ENCODE measurements at places on chromosomes 1 and 21.

- DNase-seq: no peak
Measured at GRCh38 chr1:3774276-3774945, 1.9 kb downstream of the SMIM1 start.

DNA sequence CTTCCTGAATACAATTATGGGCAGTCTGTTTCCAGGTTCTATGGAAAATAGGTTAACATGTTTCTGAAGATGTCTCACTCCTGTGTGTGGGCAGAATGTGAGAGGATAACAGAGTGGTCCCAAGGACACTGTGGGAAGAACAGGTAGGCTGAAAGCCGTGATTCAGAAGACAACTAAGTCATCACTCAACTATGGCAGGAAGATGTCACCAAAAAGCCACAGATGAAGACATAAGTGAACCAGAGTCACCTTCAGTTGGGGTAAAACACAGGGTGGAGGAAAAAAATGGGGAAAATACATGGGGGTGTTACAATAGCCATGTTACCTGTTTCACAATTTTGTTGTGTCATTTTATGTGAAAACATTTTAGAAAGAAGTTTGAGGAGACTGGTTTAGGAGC lies 75.1 kb downstream of the UCHL5 start:
- no peak for DNase-seq

- DNase-seq: no peak
Measured at GRCh38 chr1:12051361-12051760, 11.7 kb upstream of the TNFRSF8 start.

- DNase-seq: peak; percentile 51
Measured at GRCh38 chr1:169550294-169550693, 36.0 kb downstream of the F5 start.

DNA sequence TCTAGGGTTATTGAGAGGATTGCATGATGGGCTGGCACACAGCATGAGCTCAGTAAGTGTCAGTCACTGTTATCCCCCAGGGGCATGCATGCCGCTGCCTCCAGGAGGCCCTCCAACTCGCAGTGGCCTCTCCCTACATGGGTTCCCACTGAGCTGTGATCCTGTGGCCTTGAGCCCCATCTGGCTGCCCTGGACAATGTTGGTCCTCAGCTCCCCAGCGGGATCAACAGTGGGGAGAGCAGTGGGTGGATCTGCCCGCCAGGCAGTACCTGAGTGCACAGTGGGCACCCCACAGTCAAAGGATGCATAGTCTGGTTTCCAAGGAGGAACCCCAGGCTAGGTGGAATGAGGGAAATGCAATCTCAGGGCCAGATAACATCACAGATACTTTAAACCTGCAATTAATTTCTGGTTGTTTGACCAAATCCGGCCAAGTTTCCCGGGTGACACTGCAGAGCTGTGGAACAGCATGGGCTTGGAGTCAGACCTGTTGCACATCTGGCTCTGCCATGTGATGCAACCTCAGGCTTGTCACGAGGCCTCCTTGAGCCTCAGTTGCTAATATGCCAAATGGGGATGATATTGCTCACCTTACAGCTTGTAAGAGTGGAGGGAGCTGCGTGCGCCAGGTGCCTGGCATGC lies 9.3 kb downstream of the PADI3 start:
- DNase-seq: no peak

GRCh38 chr1:213649373-213649772 lies 338.4 kb upstream of the PROX1 start:
- no peak for DNase-seq

- DNase-seq: no peak
Measured at GRCh38 chr1:84617349-84617748, 43.1 kb upstream of the CTBS start.

DNA sequence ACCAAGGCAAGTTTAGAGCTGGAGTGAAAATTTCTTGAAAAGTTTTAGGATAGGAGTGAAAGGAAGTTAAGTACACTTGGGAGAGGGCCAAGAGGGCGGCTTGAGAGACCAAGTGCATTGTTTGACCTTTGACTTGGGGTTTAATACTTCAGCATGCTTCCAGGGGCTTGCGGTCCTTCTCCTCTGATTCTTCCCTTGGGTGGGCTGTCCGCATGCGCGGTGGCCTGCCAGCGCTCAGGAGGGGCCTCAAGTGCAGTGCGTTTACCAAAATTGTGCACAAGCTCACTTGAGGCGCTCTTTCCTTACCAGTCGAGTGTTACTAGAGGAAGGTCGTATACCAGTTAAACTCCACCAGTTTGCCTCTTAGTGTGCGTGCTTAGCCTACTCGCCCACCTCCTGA lies 91.3 kb upstream of the LYST start:
- no peak for DNase-seq

DNA sequence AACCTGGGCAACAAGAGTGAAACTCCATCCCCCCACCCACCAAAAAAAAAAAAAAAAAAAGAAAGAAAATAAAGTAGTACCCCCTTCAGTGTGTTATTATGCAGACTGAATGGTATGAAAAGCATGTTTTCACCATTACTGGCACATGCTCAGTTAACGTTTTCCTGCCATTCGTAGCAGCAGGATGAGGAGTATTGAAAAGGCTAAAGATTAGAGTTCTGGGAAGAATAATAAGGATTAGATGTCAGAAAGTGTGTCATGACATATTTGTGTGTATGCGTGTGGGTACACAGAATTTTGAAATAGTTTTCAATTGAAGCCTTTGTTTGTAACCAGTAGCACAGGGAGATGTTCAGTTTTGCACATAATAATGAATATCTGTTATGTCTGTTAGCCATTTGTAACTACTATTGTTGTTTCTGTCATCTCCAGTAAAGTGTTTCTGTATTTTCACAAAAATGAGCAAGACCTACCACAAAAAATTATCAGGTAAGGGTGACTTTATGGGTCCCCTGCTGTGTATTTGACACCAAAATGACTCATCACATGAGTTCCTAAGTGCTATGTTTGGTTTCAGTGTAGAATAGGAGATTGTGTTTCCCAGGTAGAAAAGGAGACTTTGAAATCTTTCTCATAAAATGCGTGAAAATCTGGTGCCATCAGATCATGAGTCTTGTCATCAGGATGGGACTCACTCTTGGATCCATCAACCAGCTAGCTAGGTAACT lies 358.9 kb downstream of the DISC1 start:
- DNase-seq: no peak

DNA sequence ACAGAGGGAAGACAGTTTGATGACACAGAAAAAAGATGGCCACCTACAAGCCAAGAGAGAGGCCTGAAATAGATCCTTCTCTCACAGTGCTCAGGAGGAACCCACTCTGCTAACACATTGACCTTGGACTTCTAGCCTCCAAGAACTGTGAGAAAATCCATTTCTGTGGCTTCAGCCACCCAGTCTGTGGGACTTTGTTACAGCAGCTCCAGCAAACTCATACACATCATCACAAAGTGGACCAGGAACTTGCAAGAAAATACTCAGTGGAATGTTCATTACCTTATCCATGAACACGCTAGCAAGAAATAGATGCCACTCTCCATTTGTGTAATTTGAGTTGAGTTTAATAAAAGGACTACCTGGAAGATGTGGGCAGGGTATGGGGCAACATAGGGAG lies 38.1 kb upstream of the VWA5B1 start:
- DNase-seq: no peak

GRCh38 chr1:100671601-100672000 lies 47.9 kb upstream of the VCAM1 start:
- DNase-seq: no peak

DNA sequence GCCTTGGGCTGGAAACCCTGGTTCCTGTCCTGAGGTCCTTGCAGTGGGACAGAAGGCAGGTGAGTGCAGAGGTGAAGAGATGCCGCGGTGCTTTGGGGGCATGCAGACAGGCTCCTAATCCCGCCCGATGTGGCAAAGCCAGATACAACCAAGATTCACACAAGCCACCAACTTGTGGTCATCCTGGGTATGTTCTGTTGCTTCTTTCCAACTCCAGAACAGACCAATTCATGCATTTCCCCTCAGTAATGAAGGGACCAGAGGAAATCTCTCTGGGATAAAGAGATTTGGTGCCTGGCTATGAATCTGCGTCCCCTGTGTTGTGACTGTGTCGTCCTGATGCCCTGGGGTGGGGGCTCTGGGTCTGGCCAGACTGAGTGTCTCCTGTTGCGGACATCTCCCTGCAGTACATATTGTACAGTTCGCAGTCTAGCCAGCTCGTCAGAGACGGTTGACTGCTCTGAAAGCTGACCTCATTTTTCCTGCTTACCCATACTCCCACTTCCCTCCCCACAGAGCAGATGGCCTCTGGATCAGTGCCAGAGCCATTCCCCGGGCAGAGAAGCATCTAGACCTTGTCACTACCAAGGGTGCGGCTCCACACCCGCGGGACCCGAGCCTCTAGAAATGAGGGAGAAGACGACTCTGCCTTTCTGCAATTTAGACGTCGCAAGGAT lies 216.3 kb downstream of the KIF26B start:
- DNase-seq: no peak

DNA sequence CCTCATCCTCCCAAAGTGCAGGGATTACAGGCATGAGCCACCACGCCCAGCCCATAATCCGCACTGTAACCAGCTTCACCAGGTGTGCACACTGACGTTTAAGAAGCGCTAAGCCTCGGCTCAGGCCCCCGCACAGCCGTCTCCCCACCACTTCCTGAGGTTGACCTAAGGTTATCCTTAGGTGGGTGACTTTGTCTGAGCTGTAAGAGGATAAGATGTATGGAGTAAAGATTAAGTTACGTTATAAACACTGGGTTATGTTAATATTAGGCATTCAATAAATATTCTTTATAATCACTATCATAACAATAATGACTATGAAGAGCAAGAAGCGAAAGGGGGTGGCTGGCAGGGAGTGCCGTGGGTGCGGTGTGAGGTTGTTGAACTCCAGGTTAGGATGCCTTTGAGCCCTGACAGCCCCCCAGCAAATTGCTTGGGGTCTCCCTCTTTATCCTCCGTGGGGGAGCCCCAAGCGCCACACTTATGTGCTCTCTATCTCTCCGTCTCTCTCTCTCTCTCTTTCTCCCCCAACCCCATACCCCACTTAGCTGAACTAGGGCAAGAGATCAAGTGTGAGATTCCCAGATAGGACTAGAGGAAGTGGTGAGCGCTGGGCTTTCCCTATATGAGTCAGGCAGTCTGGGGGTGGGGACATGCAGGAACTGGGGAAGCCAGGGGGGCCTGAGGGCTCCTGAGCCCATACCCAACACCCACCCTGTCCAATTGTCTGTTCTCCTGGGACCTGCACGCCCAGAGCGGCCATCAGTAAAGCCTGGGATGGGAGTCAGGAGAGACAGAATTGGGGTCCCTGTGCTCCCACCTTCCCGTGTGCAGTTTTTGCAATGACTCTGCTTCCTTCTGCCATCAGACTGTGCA lies 7.6 kb downstream of the EFHD2 start:
- DNase-seq: no peak

DNA sequence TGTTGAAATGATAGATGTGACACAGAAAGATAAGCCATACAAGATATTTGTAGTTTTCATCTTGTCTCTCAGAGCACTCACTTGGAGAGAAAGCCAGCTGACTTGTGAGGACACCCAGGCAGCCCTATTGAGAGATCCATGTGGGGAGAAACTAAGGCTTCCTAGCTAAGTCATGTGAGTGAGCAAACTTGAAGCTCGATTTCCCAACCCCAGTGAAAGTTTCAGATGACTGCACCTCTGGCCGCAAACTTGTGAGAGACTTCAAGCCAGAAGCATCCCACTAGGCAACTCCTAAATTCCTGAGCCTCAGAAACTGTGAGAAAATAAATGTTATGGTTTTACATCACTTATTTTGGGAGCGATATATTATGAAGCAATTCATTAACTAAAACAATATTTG lies 832.3 kb downstream of the LTN1 start:
- DNase-seq: no peak

GRCh38 chr1:32100359-32100758 lies 7.5 kb upstream of the KPNA6 start:
- no peak for DNase-seq

- no peak for DNase-seq
Measured at GRCh38 chr1:38009841-38010180, 2.7 kb upstream of the UTP11 start.

- DNase-seq: no peak
Measured at GRCh38 chr1:198480876-198481275, 59.6 kb downstream of the ATP6V1G3 start.

- peak; percentile 54 for DNase-seq
Measured at GRCh38 chr1:53541761-53542550, 82.8 kb downstream of the DMRTB1 start.

- no peak for DNase-seq
Measured at GRCh38 chr21:28884481-28884880, 108.2 kb downstream of the LTN1 start.

DNA sequence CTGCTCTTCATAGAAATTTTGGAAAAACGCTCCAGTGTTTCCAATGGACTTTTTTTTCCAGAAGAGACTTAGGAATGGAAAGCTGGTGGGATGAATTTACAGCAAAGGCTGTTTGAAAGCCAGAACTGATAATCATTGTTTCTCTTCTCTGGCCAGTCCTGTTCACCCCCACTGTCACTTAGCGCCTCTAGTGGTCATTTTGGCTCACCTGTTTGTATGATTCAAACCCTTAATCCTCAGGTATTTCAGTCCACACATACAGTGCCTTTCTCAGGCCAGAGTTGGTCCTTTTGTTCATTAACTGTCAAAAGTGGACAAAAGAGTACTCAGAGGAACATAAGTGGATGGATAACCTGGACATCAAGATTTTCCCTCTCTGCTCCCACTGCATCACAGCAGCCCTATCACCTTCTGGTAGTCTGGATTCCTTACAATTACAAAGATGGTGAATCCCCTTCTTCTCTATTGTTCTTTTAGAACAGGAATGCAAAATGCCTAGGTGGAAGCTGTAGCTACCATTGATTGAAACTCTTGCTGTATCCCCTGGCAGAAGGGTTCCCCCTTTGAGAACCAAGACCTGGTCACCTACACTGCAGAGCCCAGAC lies 177.6 kb upstream of the OLFM3 start:
- peak; percentile 36 for DNase-seq

Measured in neural progenitor cell (in vitro differentiated cells).